Activated naive CD4-positive, alpha-beta T cell treated with anti-CD3 and anti-CD28 coated beads, Interleukin-2, amount 50 U/mL, for 16 hours (primary cell): ENCODE measurements at places on chromosomes 6 and 20.

DNA sequence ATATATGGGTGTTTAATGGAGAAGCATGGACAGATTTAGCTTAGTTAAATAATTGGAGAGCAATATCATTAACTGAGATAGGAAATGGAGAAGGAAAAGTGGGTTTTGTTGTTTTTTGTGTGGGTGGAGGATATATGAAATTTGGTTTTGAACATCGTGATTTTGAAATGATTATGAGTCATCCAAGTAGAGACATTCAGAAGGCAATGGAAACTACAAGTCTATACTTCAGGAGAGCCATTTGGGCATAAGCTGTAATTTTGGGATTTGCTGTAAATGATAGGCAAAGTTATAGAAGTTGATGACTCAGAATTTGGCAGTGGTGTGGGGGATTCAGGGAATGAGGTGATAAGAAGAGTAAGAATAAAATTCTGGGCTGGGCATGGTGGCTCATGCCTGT is 27.4 kb upstream of the FAM135A start:
- DNase-seq: no peak

DNA sequence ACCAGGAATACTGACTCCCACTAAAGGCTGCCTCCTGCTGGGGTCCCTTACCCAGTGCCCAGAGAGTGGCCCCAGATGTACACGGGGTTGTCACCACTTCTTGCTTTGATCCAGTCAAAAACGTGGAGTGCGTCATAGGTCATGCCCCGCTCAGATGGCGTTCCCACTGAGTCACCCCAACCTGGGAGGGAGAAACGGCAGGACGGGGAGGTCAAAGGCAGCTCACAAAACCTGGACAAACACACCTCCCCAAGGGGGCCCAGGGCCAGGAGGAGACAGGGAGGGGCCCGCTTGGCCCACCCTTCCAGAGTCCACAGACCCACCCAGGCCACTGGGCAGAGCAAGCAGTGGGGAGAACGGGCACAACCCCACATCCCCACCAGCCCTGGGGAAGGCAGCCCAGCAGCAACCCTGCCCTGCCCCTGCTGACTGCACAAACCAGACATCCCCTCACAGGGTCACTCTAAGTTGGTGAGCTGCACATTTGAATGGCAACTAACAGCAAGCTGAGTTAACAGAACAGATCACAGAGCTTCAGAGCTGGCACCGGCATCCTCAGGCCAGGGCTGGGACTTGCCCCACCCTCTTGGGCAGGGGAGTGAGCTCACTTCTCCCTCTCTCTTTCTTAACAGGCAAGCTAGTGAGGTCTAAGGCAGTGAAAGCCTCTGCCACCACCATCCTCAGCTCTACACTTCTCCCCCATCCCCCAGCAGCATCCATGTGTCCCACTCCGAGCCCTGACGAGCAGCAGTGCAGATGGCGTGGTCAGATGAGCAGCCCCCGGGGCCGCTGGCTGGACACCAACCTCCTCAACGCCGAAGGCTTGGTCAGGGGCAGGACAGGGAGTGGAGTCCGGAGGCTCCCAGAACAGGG is 61.7 kb downstream of the PYGB start:
- peak; percentile 10 for DNase-seq

DNA sequence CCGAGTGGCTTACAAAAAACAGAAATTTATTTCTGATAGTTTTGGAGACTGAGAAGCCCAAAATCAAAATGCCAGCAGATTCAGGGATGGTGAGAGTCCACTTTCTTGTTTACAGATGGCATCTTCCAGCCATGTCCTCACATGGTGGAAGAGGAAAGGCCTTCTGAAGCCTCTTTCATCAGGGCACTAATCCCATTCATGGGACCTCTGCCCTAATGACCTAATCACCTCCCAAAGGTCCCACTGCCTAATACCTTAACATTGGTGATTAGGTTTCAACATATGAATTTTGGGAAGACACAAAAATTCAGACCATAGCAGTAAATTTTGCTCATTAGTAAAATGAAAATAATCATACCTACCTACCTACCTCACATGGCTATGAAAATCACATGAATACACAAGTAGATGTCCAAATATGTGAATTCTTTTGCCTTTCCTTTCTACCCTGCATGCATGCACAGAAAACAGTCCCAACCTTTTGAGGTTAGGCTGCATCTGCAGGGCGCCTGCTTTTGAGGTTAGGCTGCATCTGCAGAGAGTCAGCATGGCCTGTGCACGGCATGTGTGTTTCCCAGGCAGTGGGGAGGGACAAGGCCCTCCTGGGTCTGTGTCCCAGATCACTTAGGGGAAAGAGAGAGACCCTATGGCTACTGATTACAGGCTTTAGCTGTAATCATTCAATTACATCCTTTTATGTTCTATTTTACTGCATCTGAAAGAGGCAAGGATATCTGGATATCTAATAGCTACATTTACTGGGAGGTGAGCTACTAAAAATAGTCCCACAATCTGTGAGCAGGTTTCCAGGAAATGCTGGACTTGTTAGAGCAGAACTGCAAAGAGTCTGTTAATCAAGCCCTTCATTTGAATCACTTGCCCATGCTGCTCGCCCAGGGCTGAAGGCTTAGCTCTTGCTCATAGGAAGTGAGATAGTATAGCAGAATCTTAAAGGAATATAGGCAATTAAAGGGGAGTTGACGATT is 497.7 kb upstream of the MARCKS start:
- no peak for DNase-seq

DNA sequence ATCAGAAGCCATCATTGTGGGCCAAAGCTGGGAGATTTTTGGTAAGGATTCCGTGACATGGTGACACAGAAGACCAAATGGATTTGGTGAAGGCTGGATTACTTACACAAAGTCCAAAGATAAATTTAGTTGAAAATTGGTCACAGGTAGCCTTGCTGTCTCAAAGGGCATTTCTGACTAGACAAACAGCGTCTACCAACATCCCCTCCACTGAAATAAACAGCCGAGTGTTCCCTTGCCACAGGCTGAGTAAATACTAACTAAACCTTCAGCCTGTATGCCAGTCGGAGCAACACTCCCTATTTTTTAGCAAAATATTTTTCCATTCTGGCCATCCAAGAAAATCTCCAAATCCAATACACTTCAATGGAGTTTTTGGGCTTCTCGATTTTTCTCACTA is 279.9 kb upstream of the CITED2 start:
- no peak for DNase-seq

DNA sequence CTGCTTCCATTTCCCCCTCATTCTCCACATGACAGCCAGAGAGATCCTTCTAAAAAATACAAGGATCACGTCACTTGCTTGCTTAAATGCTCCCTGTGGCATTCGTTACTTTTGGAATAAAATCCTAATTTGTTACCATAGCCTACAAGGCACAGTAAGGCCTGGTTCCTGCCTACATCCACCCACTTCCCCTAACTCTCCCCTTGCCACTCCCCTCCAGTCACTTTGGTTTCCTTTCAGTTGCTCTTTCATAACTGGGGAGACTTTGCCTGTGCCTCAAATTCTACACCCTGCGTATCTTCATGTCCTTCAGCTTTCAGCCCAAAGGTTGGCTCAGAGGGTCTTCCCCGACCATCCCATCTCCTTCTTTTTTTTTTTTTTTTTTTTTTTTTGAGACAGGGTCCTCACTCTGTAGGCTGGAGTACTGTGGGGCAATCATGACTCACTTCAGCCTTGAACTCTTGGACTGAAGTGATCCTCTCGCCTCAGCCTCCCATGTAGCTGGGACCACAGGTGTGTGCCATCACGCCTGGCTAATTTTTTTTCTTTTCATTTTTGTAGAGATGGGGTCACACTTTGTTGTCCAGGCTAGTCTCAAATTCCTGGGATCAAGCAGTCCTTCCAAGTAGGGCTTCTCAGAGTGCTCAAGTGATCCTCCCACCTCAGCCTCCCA is 12.5 kb downstream of the ID1 start:
- no peak for DNase-seq

GRCh38 chr20:30593572-30593971 is 663.9 kb upstream of the DEFB115 start:
- DNase-seq: no peak

DNA sequence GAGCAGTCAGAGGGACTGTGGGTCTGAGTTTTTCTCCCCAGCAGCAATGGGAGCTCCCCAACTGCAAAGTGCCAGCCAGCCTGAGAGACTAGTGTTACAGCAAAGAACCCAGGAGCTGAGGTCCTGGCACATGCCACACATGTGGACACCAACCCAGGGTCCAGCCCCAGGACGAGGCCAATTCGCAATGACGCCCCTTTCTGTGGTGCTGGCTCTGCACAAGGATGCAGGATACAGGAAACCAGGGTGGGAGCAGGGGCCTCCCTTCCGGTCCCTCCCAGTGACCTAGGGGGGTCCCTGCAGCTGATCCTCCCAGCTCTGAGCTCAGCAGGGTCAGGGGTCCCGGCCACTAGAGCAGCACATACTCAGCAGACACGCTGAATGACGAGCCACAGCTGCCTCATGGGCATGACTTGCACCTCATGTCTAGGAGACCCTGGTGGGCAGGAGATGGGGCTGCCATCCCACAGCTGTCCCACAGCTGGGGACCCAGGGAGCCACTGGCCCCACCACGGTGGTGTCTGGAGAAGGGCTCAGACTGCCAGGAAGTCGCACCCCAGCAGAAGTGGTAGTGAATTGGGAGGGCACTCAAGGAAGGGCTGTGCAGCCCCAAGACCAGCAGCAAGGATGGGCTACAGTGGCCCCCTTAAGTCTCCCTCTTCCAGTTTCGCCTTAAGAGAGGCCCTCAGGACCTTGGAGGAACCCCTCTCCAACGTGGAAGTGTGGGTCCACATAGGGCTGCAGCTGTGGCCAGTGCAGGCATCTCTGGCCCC is 3.6 kb downstream of the ARFRP1 start:
- no peak for DNase-seq

GRCh38 chr6:43943781-43944250 is 173.8 kb downstream of the VEGFA start:
- no peak for DNase-seq

- DNase-seq: no peak
Observed at GRCh38 chr6:2047855-2048254, 197.6 kb downstream of the GMDS start.

DNA sequence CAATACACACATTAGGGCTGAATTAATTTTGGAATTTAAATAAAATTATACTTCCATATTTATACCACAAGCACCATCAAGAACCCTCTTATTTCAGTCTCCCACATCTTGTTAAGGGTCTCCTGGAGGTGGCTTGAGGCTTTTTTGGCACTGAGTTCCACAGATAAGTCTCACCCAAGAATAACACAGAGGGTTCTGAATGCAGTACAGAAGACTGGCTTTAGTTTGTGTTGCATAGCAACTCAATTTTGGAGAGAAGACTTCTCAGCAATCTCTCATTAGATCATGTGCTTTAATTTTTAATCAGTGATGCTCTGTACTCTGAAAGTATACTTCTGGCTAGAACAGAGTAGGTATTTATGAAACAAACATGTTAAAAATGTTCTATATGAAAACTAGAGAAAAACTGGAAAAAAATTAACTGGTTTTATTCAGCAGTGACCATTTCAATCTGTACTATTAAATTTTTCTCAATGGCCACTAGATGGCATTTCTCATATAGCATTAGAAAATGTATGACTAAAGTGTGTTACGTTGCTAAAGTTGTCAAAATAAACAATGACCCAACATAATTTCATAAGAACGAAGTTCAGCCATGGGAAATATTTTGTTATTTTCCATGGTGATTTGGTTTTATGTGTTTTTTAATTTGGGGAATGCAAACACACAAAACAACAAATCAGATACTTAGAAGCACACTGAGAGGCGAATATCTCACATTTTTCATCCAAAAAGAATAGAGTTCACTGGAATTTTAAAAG is 32.7 kb upstream of the MAP7 start:
- no peak for DNase-seq

- no peak for DNase-seq
Observed at GRCh38 chr6:67792996-67793395, 842.1 kb upstream of the ADGRB3 start.

DNA sequence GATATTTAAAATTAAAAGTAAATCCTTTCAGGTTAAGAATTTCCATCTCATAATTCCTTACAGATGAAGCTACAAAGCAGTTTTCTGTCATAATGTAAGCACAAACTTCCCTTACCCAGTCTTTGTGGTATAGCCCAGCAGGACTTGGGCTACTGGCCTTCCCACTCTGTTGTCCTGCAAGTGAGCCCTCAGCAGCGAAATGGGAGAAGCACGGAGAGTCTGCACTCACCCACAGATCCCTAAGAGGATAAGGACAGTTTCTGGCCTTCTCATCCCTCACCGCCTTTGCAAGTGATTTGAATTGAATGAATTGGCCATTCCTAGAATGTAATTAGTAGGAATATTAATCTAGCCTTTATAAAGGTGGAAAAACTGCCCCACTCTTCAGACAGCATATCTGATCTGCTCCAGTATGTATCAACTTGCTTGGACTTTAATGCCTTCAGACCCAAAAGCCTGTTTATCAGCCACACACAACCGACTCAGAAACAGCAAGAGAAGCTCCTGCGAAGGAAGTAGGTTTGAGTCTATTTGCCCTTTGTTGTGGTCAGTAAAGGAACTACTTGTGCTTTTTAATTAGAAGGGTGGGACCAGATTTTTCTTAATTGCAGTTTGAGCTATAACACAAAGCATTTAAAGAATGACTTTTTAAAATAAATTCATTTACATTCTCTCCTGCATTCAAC is 29.9 kb upstream of the PRDM1 start:
- no peak for DNase-seq

GRCh38 chr6:56293781-56294180 is 46.4 kb upstream of the COL21A1 start:
- DNase-seq: no peak

- no peak for DNase-seq
Observed at GRCh38 chr20:24449026-24449720, 20.3 kb upstream of the SYNDIG1 start.

GRCh38 chr20:62294516-62294915 is 8.3 kb upstream of the ADRM1 start:
- no peak for DNase-seq

DNA sequence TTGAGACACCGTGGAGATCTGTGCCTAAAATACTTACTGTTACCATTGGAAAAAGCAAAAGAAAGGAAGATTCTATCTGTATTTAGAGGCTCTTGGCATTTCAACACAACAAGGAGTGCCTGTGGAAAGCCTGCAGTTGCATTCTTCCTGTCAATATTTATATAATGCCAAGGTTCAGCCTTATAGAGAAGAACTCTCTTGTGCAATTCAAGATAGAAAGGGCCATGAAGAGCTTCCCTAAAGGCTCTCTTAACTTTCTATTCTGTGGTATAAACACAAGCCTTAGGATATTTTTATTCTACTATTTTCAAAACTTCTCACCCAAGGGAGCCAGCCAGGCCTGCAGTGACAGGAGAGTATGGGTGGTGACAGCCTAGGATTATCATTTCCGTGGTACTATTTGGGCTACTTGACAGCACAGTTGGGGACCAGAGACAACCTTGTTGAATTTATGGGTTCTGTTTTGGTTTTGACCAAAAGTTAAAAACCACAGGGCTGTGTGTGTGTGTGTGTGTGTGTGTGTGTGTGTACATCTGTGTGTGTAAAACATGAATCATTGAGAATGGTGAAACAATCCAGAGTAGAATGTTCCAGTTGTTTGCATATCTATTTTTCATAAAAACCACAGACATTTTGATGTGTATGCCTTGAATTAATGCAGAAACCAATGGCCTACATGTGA is 700.9 kb upstream of the SLC35B3 start:
- no peak for DNase-seq

- DNase-seq: no peak
Observed at GRCh38 chr6:10585209-10585845, 64.2 kb downstream of the GCNT2 start.
